HT1080 (cell line): ENCODE measurements at places on chromosomes 7 and 10. TPM values are rescaled to one million over a fixed set of nuclear protein-coding genes. Genes with fewer than 3 reads are reported as not detected.

The NSUN5 gene
- total RNA-seq: 50.2 and 50.3 TPM in 2 replicates

The SPDYE16 gene
- total RNA-seq: not detected in 2 replicates

The ZNF853 gene
- total RNA-seq: 0.88 and 1.0 TPM in 2 replicates

The CALU gene
- 218 and 245 TPM in 2 replicates for total RNA-seq

The SP4 gene
- total RNA-seq: 5.1 and 5.7 TPM in 2 replicates

The GLUD1 gene
- 126 and 132 TPM in 2 replicates for total RNA-seq

The KIAA1217 gene
- total RNA-seq: 2.1 and 2.4 TPM in 2 replicates

The ASCC1 gene
- 17.4 and 24.3 TPM in 2 replicates for total RNA-seq

The ZSCAN25 gene
- 8.3 and 14.2 TPM in 2 replicates for total RNA-seq

The OR2A12 gene
- total RNA-seq: not detected in 2 replicates

The SLC37A3 gene
- total RNA-seq: 19.4 and 24.3 TPM in 2 replicates

The HDAC9 gene
- 9.6 and 16.1 TPM in 2 replicates for total RNA-seq

The PPP1R3C gene
- total RNA-seq: 2.7 and 3.1 TPM in 2 replicates

The PRSS37 gene
- not detected in 2 replicates for total RNA-seq

The ZCCHC24 gene
- total RNA-seq: 6.4 and 9.4 TPM in 2 replicates

The GPR37 gene
- 0.79 and 0.80 TPM in 2 replicates for total RNA-seq

The ZNHIT1 gene
- 148 and 157 TPM in 2 replicates for total RNA-seq

The SYT15 gene
- 0.07 and 0.08 TPM in 2 replicates for total RNA-seq

The EGFR gene
- total RNA-seq: 33.6 and 34.5 TPM in 2 replicates

The SPOCK2 gene
- total RNA-seq: not detected in 2 replicates

The SYCE1 gene
- total RNA-seq: 2.6 and 3.7 TPM in 2 replicates

The SUN3 gene
- not detected in 2 replicates for total RNA-seq

The TDRD1 gene
- not detected in 2 replicates for total RNA-seq

The WDFY4 gene
- total RNA-seq: 0.67 and 0.69 TPM in 2 replicates

The RAPGEF5 gene
- total RNA-seq: 0.84 and 3.1 TPM in 2 replicates

The ZNF479 gene
- total RNA-seq: not detected in 2 replicates

The DMTF1 gene
- total RNA-seq: 28.8 and 36.5 TPM in 2 replicates

The CSTF2T gene
- 29.9 and 31.1 TPM in 2 replicates for total RNA-seq

The ERVW-1 gene
- total RNA-seq: not detected in 2 replicates

The HOXA2 gene
- total RNA-seq: not detected in 2 replicates

The TAS2R5 gene
- 0.30 and 0.98 TPM in 2 replicates for total RNA-seq

The IGF2BP3 gene
- 39.5 and 44.1 TPM in 2 replicates for total RNA-seq

The MAT1A gene
- 0.13 and 0.94 TPM in 2 replicates for total RNA-seq

The CALHM3 gene
- not detected in 2 replicates for total RNA-seq

The MLXIPL gene
- total RNA-seq: not detected in 2 replicates

The GNG11 gene
- 17.6 and 22.9 TPM in 2 replicates for total RNA-seq

The GNAI1 gene
- 25.7 and 36.2 TPM in 2 replicates for total RNA-seq

The MSMB gene
- total RNA-seq: not detected in 2 replicates

The C10orf105 gene
- total RNA-seq: not detected in 2 replicates

The RGS10 gene
- 55.0 and 67.4 TPM in 2 replicates for total RNA-seq

The TMEM72 gene
- not detected in 2 replicates for total RNA-seq

The C10orf143 gene
- 0.47 TPM in 1 of 2 replicates, not detected in the other for total RNA-seq

The CPED1 gene
- 13.1 and 18.1 TPM in 2 replicates for total RNA-seq

The SLC26A4 gene
- 4.3 TPM in 2 replicates for total RNA-seq

The SCART1 gene
- total RNA-seq: 0.80 and 1.3 TPM in 2 replicates

The ATG9B gene
- not detected in 2 replicates for total RNA-seq

The AGAP5 gene
- total RNA-seq: 1.6 and 1.9 TPM in 2 replicates

The GRID2IP gene
- total RNA-seq: not detected in 2 replicates

The GIMAP1 gene
- not detected in 2 replicates for total RNA-seq

The HOXA7 gene
- not detected in 2 replicates for total RNA-seq

The ZNF365 gene
- total RNA-seq: 8.2 and 8.8 TPM in 2 replicates
